Activated CD4-positive, alpha-beta T cell treated with anti-CD3 and anti-CD28 coated beads, Interleukin-2, amount 10 ng/mL, durations not matched to agents 7 days and 5 days (primary cell): ENCODE measurements at places on chromosomes 6 and 20.

GRCh38 chr20:60139663-60140446, 181.6 kb downstream of the CDH26 start:
- no peaks in the 10 kb centered on the region for H3K36me3 ChIP-seq
- no peak for DNase-seq
- peaks cover 13% of the 10 kb centered on the region for H3K4me1 ChIP-seq
- H3K27me3 ChIP-seq: no peaks in the 10 kb centered on the region

- H3K27me3 ChIP-seq: no peaks in the 10 kb centered on the region
- no peak overlapping the region for H3K4me3 ChIP-seq
- peaks cover 27% of the 10 kb centered on the region for H3K36me3 ChIP-seq
- DNase-seq: no peak
- H3K27ac ChIP-seq: no peak overlapping the region
- H3K4me1 ChIP-seq: no peaks in the 10 kb centered on the region
These were observed 469.1 kb upstream of the RUNX2 start for GRCh38 chr6:44858998-44859397.

DNA sequence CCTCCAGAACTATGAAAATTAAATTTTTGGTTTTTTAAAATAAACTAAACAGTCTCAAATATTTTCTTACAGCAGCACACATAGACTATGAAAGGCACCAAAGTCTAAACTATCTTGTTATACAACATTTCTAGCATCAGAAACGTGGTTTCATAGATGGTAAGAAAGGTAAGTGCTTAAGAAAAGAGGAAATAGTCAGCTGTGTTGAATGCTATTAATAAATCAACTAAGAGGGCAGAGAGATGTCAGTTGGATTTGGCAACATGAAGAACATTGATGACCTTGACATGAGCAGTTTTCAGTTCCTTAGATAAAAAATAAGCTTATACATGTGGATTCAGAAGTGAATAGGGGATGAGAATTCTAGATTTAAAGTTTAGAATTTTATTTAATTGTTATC, 113.6 kb downstream of the RFX6 start:
- H3K27me3 ChIP-seq: no peaks in the 10 kb centered on the region
- no peak for DNase-seq
- H3K36me3 ChIP-seq: no peaks in the 10 kb centered on the region
- no peak overlapping the region for H3K27ac ChIP-seq

GRCh38 chr6:144447472-144447871, 162.3 kb downstream of the UTRN start:
- no peak for DNase-seq
- peaks cover 2% of the 10 kb centered on the region for H3K4me1 ChIP-seq
- no peak overlapping the region for H3K4me3 ChIP-seq
- H3K27ac ChIP-seq: no peak overlapping the region

- no peak overlapping the region for H3K4me3 ChIP-seq
- no peak for DNase-seq
- no peak overlapping the region for H3K27ac ChIP-seq
- H3K27me3 ChIP-seq: peaks cover 13% of the 10 kb centered on the region
These were observed 164.2 kb upstream of the ATXN1 start for GRCh38 chr6:16925461-16925860.

GRCh38 chr20:55057779-55058415, 582.5 kb downstream of the DOK5 start:
- no peak overlapping the region for H3K27ac ChIP-seq
- no peak overlapping the region for H3K4me3 ChIP-seq
- no peaks in the 10 kb centered on the region for H3K36me3 ChIP-seq
- H3K4me1 ChIP-seq: no peaks in the 10 kb centered on the region
- no peaks in the 10 kb centered on the region for H3K27me3 ChIP-seq
